ENCODE measurements at places on chromosomes 3 and 15. TPM values are rescaled to one million over a fixed set of nuclear protein-coding genes. Genes with fewer than 3 reads are reported as not detected.

DNA sequence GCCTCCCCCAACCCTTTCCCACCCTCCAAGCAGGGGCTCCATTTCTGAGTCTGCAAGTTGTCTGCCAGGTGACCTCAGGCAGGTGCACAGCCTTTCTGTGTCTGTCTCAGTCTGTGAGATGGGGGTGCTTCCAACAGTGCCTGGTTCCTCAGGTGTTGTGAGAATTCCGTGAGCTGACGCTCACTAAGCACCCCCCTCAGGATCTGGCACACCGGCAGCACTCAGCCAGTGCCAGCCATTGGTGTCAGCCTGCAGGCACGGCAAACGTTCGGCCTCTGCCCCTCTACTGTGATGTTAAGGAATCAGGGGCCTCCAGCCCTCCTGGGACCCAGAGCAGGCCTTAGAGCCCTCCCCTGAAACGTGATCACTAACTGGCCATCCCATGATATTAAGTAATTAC is 2.4 kb downstream of the KLF15 start:
- H3K36me3 ChIP-seq: no peaks in the 10 kb centered on the region
- peaks cover 25% of the 10 kb centered on the region for H3K4me1 ChIP-seq
- H3K4me3 ChIP-seq: no peak overlapping the region
- H3K27ac ChIP-seq: no peak overlapping the region
- H3K27me3 ChIP-seq: peaks cover 30% of the 10 kb centered on the region
- DNase-seq: no peak

GRCh38 chr15:24956111-24956838 is 1.5 kb downstream of the SNRPN start:
- peaks cover 2% of the 10 kb centered on the region for H3K4me1 ChIP-seq
- no peaks in the 10 kb centered on the region for H3K27me3 ChIP-seq
- peak overlapping the region; percentile 95 for H3K27ac ChIP-seq
- H3K4me3 ChIP-seq: peak overlapping the region; percentile 80
- peak; percentile 87 for DNase-seq
- H3K36me3 ChIP-seq: no peaks in the 10 kb centered on the region

GRCh38 chr15:68774120-68774519 is 46.6 kb downstream of the ANP32A start:
- H3K36me3 ChIP-seq: peaks cover 6% of the 10 kb centered on the region
- no peak for DNase-seq
- H3K4me3 ChIP-seq: no peak overlapping the region
- peaks cover 21% of the 10 kb centered on the region for H3K4me1 ChIP-seq
- no peak overlapping the region for H3K27ac ChIP-seq

- no peak overlapping the region for H3K4me3 ChIP-seq
- H3K27me3 ChIP-seq: no peaks in the 10 kb centered on the region
- no peak overlapping the region for H3K27ac ChIP-seq
- peaks cover 40% of the 10 kb centered on the region for H3K36me3 ChIP-seq
Observed at GRCh38 chr3:37510755-37511154, 336.4 kb upstream of the LRRFIP2 start.

DNA sequence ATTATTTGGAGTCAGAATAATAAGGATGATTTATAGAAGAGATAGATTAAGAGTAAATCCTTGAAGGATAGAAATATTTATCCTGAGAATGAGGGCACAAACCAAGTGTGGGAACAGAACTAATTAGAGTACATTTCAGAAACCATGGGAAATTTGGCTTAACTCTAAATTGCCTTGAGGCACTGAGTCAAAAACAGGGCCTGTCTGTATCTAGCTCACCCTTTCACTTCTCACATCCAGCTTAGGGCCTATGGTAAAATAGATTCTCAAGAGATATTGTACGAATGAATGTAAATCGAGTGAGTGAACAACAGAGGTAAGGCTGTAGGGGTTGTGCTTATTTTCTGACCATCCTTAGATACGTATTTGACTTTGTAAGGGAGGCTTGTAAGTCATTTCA is 586.1 kb upstream of the DPPA4 start:
- no peak overlapping the region for H3K4me3 ChIP-seq
- no peaks in the 10 kb centered on the region for H3K36me3 ChIP-seq
- no peak overlapping the region for H3K27ac ChIP-seq
- H3K4me1 ChIP-seq: no peaks in the 10 kb centered on the region
- no peaks in the 10 kb centered on the region for H3K27me3 ChIP-seq

The SLC27A2 gene
- 0.55 TPM for polyA plus RNA-seq

All from muscle of leg (tissue), 16 donors.